ENCODE measurements at places on chromosomes 3 and 15.

DNA sequence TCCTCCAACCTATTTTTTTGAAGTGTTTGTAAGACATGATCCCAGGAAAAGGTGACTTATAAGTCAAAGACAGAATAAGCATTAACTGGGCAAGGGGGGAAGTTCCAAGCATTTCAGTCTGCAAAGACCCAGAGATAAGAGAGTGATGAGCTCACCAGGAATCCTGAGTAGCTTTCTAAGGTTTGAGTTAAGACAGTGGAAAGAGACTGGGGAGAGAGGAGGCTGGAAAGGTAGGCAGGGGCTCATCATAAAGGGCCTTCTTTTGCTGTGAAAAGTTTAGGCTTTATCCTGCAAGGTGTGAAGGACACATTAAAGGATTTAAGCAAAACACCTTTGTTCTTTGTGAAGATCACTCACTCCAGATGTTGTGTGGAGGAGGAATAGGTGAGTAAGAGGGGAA, 438.8 kb downstream of the CHL1 start:
- DNase-seq, result no peak

DNA sequence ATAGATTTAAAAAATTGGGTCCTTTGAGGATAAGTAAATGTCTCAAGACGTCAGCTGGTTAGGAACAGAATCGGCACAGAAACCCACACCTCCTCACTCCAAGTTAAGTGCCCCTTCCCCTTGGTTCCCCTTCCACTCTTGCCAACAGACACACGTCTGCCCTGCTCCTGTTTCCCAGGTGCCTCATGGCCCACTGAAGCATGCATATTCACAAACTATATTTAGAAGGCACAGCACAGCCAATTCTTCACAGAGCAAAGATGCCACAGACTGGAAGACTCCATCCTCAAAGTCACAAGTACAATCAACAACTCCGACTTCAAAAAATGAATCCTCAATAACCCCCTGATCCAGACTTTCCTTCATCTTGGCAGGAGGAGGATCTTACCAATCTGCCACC, 295.4 kb upstream of the NR2F2 start:
- no peak for DNase-seq

GRCh38 chr15:48332642-48333034, 1.4 kb downstream of the DUT start:
- no peak for DNase-seq

- DNase-seq, result no peak
Observed at GRCh38 chr15:84035399-84035766, 200.2 kb upstream of the GOLGA6L4 start.

DNA sequence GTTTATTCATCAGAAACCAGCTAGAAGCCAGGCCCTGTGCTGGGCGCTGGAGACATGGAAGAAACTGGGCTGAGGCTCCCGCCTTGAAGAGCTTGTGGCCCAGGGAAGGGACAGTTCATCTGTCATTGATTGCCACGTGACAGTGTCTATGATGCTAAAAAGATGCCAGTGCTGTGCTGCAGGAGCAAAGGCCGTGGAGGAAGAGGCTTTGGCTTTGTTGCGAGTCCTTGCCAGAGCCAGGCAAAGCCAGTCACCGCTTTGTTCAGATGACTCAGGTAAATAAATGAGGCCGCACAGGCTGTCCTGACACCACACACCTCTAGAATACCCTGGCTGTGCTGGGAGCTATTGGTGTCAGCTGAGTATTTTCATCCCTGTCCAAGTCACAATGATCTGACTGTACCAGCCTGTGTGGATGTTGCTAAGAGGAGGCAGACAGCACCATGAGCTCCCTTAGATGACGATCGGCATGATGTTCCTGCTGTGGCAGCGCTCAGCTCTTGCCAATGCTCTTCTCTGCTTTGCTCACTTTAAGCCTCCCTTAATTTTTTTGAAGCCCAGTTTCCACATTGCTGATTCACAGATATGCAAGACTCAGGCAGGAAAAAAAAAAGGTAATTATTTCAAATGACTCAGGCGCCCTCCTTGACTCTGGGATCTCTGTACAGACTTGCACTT, 77.5 kb downstream of the CCNL1 start:
- no peak for DNase-seq

GRCh38 chr3:130850843-130851242, 43.0 kb upstream of the ATP2C1 start:
- DNase-seq, result no peak

- DNase-seq, result no peak
Observed at GRCh38 chr3:158925828-158926494, 124.1 kb downstream of the MFSD1 start.

DNA sequence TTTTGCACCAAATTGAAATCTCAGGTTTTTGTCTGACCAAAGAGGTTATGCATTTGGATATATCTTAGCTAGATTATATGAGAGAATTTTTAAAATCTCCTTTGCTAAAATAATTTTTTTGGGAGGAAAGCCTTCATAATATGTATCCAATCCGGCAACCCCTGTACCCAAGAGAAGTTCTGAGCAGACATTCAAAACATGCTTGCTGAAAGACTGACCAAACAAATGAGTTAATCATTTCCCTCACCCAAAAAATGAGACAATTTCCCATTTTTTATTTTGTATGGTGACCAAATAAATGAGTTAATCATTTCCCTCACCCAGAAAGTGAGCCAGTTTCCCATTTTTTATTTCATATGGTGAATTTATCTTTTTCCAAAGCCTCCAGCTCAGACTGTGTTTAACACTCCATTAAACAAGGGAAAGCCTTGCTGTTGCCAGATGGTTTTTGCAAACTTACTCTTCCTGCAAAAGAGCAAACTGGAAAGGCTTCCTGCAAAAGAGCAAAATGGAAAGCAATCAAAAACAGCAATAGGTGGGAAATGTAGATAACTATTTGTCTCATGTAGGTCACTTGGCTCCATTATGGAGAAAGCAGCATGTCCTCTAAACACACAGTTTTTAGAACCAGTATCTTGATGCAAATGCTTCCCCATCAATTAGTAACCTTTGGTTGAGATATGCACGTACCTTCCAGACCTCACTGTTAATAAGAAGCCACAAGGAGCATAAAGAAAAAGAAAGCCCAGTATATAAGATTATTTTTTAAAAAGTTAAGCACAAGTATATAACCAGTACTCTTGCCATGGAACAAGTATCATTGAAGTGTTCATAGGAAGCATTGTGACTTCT, 78.4 kb upstream of the OSTN start:
- no peak for DNase-seq

DNA sequence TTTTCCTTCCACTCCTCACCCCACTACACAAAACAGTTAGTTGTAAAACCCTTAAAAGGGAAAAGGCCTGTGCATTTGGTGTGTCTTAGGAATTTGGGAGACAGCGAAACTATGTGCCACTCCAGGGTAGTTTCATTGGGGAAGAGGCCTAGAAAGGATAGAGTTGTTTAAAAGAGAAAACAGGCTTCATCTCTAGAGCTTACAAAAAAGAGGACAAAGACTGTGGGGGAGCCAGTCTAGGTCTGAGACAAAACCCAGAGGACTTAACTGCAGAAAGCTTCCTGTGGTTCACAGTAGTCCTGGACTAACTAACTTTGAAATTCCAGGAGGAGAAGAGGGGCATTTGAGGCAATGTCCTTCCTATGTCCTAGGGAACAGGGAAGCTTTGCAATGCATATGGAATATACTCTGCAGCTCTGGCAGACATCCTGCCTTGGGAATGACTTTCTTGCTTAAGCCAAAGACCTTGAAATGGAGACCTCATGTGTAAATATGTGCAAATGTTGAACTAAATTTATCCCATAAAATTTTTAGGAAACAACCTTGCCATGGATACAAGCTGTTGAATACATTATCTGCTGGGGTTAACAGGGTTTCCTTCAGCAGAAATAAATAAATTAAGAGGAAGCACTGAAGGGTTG, 159.4 kb downstream of the LSAMP start:
- no peak for DNase-seq

- DNase-seq, result no peak
Observed at GRCh38 chr3:45187694-45188141, 38.4 kb downstream of the TMEM158 start.

DNA sequence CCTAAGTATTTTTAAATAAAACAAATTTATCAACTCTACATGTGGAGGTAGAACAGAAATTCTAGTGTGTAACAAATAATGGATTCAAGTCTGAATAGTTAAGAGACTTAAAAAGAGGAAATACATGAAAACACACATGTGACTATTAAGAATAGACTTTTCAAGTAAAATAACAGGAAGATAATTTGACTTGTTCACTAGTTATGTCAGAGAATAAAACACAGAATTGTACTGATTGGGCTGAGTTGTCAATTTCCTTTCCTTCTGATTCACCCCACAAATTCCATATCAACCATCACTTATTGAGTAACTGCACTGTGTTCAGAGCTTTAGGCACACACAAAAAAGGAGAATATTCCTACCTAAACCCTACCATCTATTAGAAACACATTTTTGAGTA, 557.2 kb downstream of the TUSC7 start:
- no peak for DNase-seq
